RCC 7860 (cell line): ENCODE measurements at places on chromosomes 7 and 10.

DNA sequence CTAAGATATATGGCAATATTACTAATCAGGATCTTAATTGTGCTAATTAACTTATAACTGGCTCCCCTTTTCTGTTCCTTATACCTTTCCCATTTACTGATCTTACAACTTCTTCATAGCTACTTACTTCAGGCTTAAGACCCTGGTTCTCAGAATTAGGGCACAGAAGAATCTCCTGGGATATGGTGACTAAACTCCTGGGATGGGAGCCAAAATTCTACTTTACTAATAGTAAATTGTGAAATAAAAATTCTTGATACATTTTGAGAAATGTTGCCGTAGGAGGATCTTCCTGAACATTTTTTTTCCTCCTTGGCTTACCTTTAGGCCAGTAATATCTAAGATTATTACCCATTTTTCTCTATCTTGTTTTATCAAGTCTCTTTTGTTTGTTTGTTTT, 309.5 kb downstream of the ATRNL1 start:
- DNase-seq, result no peak

DNA sequence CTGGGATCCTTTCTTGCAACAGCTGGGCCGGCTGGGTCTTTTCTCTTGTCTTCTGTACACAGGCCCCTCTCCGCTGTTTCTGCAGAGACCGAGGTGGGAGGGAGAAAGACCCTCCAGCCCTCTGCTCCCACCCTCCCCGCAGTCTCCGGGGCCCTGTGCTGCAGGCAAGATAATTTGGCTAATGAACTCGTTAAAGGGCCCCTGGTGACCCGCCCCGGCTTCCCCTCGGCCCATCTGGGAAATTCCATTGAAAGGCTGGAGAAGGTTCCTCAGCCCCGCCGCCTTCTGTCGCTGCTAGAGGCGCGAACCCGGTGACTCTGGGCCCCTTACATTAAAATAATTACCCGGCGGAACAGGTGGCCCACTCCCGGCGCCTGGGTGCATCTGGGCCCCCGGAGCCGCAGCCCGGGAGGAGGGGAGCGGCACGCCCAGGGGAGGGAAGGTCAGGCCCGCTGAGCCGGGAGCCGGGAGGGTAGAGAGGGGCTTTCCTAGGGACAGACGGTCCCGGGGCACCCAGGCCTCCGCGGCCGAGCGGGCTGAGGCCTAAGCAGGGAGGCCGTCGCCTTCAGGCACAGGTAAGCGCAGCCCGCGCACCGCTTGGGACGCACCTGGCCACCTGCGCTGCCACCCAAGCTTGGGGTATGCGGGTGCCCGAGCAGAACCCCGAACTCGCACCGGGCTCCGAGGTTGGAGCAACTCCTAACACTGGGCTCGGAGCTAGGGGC, 7.3 kb upstream of the MNX1 start:
- DNase-seq, result no peak

DNA sequence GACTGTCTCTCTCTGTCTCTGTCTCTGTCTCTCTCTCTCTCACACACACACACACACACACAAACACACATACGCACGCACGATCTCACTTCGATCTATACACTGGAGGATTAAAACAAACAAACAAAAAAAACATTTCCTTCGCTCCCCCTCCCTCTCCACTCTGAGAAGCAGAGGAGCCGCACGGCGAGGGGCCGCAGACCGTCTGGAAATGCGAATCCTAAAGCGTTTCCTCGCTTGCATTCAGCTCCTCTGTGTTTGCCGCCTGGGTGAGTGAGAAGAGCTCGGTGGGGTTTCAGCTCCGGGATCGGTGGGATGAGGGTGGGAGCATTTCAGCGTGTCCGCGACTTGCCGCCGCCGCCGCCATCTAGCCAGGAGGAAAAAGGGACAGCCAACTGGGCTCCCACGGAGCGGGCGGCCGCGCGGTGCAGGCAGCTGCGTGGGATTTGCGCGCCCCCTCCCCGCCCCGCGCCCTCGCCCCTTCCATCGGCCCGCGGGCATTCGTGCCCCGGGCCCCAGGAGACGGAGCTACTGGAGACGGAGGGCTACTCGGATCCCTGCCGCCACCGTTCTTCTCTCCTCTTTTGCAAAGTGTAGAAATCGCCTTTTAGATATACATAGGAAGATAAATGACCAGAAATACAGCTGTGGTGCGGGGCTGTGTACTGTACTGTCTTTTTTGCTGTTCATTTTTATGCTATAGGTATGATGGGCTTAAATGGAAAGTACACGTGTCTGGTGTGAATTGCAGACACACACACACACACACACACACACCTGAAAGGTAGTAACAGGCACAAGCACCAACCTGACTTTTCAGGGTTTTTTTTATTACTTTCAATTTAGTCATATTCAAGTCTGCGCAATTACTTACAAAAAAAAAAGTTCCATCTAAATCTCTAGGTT, 581 bp downstream of the PTPRZ1 start:
- DNase-seq, result no peak

GRCh38 chr10:6072215-6072934, 10.2 kb upstream of the IL2RA start:
- no peak for DNase-seq

DNA sequence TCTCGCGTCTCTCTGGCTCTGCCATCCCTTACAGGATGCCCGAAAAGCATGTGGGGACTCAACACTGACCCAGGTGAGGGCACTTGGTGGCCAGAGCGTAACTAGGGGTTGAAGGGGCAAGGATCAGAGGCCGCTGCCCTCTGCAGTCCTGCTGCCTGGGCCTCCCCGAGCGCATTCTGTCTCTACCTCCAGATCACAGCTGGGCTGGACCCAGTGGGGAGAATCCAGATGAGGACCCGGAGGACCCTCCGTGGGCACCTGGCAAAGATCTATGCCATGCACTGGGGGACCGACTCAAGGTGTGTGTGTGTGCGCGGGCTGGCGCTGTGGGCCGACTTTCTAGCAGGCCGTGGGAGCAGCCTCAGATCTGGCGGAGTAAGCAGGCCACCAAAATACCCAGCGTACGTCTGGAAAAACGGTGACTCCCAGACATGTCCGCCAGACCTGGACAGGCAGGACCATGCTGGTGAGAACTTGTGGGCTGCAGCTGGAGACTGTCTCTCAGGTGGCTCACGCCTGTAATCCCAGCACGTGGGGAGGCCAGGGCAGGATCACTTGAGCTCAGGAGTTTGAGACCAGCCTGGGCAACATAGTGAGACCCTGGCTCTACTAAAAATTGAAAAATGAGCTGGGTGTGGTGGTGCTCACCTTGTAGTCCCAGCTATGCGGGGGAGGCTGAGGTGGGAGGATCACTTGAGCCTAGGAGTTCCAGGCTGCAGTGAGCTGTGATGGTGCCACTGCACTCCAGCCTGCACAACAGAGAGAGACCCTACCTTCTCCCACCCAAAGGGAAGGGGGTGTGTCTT, 3.2 kb downstream of the GNB2 start:
- DNase-seq, result no peak

DNA sequence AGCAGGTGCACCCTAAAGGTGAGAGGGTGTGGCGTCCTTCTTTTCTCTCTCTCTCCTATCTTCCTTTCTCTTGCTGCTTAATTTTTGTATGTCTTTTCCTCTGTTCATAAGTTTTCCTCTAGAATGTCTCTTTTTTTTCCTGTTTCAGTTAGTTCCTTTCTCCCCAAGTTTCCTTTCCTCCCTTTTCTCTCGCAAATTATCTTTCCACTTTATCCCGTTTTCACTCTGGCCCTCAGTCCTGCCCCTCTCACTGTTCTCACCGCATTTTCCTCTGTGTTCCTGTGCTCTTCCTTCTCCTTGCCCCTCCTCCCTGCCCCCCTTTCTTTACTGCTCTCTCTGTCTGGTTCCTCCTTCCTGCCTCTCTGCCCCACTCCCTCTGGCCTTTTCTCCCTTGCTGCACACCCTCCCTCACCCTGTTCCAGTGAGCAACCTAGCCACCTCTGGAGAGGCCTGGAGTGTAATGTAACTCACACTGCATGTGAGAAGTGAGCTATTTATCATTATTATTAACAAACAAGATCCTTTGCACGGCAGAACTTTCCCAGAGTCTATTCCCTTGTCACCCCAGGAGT, 158.5 kb downstream of the C10orf105 start:
- DNase-seq, result no peak

DNA sequence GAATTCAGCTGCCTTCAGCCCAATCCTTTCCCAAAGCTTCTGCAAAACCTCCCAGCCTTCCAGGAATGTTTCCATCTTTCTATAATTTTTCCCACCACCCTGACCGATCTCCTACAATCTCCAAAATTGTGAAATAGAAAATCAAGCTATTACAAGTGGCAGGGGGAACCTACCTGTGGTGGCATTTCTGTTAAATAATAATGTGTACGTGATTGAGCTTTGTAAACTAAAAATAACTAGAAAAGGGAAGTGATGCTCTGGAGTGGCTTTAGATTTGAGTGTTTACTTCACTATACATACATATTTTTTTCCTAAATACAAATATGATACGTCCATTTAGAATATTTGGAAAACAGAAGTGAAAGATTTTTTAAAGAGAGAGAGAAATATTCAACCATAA, 593.6 kb downstream of the GRM8 start:
- DNase-seq, result no peak

DNA sequence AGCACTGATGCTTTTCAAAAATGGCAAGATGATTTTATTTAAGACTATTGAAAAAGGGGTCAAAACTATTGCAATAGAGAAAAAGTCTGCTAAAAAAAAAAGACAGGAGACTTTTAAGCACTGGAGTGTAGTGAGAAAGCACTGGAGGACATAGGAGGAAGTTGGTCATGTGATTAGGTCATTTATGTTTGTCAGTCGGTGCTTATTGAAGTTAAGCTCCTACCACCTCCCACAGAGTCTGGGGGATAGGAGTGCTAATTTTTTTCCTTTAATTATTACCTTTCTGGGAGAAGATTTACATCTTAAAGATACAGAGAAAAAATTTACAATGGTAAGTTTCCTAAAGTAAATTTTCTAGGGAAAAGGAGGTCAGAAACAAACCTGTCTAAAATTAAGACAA, 80.2 kb upstream of the TMEM229A start:
- DNase-seq, result no peak

GRCh38 chr7:149872419-149873073, 1.2 kb upstream of the ATP6V0E2 start:
- DNase-seq, result peak; percentile 81

DNA sequence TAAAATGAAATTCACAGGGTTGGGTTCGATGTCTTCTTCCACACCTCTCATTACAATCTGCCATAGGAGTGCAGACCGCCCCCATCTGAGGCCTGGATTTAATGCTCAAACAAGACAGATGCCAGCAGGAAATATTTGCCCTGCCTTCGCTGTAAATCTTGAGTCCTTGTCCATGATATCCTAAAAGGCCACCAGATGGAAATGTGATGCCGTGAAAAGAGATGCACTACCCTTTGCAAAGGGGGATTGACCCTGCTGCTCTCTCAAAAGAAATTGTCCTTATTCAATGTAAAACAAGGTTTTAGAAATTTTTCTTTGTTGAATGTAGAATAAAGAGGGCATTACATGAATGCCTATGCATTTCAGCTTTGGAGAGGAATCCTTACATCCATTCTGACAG, 37.5 kb downstream of the AGAP4 start:
- DNase-seq, result peak; percentile 4

- no peak for DNase-seq
These were observed 1.7 kb downstream of the GLRX3 start for GRCh38 chr10:130137659-130138478.

DNA sequence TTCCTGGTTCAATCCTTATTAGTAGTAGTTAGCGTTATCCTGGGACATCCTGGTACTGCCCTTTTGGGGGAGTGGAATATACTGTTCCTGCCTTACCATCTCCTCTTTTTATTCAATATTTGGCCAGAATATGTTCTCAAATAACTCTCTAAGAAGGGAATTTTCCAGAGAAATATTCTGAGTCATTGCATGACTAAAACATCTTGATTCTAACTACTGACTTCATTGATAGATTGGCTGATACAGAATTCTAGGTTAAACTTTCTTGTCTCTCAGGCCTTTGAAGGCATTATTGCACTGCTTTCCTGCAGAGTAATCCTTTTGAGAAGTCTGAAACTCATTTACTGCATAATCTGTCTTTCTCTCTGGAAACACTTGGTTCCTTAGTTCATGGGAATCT, 275.5 kb upstream of the DGKB start:
- no peak for DNase-seq

- DNase-seq, result no peak
These were observed 6.2 kb downstream of the CALHM2 start for GRCh38 chr10:103445767-103446567.

- DNase-seq, result peak; percentile 99
These were observed 68.2 kb downstream of the DNAJB6 start for GRCh38 chr7:157404845-157405481.

GRCh38 chr7:12257582-12257981, 46.5 kb downstream of the TMEM106B start:
- peak; percentile 54 for DNase-seq

DNA sequence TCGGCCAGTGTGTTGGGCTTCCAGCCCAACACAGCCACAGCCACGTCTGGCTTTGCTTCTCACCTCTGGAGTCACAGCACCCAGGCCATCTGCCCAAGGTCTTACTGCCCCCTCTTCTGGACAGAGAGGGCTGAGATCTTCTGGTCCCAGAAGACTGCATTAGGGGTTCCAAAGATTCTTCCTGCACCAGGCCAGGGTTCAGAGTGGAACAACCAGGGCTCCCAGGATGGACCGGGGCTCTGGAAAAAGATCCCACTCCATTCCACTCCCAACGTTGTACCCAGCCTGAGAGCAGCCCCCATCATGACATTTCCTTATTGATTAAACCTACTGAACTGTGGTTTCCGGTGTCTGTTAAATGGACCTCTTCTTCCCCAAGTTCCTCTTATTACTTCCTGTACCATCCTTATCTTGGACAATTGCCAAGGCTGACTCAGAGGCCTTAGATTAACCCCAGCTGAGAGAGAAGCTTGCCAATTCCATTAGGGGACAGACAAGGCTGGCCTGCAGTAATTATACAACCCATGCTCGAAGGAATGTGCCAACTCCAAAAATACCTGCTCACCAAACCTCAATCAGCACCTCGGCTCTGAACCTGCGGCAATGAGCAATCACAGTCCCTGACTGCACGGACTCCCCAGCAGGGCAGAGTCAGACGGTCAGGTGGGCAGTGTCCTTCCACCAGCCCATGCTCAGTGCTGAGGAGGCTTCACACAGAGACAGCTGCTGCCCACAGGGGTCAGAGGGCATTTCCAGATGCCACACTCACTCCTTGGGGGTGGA, 47.9 kb upstream of the NPFFR1 start:
- DNase-seq, result peak; percentile 98

DNA sequence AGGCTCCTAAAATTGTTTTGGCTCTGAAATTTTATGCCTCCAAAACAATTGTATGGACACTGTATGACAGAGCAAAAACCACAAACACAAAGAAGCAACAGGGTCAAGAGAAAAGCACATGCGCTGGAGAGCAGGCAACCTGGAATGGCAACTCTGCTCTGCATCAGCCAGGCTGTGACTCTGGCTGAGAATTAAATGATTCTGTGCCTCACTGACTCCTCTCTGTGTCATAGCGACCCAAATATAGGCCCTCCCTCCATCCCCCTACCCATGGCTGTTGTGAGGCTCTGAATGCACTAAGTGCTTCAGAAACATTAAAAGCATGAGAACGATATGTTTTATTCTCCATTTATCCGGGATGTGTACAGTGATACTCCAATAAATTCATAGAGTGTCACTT, 24.9 kb upstream of the NEBL start:
- DNase-seq, result no peak

- no peak for DNase-seq
These were observed 73.1 kb downstream of the KLF6 start for GRCh38 chr10:3711918-3712317.
